Effector memory CD4-positive, alpha-beta T cell (primary cell): ENCODE measurements at places on chromosomes 3 and 15.

GRCh38 chr3:52231502-52232278, 6.2 kb upstream of the TLR9 start:
- peaks cover 28% of the 10 kb centered on the region for H3K4me1 ChIP-seq
- peaks cover 54% of the 10 kb centered on the region for H3K36me3 ChIP-seq
- peak overlapping the region; percentile 5 for H3K27ac ChIP-seq
- H3K4me3 ChIP-seq, result no peak overlapping the region
- DNase-seq, result peak; percentile 71
- no peaks in the 10 kb centered on the region for H3K27me3 ChIP-seq

- H3K4me3 ChIP-seq, result no peak overlapping the region
- DNase-seq, result no peak
- no peak overlapping the region for H3K27ac ChIP-seq
- H3K27me3 ChIP-seq, result no peaks in the 10 kb centered on the region
- H3K36me3 ChIP-seq, result no peaks in the 10 kb centered on the region
Observed at GRCh38 chr3:122766430-122766829, 27.2 kb downstream of the HSPBAP1 start.

DNA sequence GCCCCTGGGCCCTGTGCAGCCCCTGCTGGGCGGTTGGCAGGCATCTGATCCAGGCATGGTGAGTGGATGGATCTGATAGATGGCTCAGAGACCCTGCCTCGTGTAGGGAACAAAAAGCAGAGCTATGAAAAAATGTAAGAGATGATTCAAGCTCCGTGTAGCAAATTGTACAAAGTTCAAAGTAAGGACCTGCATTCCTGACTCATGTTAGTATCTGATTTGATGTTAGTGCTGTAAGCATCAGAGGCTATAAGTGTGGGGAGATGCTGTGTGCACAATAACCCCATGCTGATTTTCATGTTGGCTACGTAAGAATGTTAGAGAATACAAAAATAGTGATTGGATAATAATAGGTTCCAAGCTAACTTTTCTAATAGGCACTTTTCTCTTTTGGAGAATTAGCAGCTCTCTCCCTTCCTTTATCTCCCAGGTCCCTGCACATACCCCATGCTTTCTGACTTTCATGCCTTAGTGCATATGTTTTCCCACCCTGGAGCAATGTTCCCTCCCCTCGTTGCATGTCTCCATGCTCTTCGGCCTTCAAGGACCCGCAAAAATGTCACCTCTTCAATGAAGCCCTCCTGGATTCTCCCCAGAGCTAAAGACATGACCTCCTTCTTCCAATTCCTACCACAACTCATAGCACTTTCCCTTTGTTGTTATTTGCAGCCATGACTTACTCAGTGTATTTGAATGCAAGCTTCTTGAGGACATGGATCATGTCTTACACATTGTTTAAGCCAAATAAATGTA, 1.6 kb downstream of the CCR9 start:
- H3K4me1 ChIP-seq, result no peaks in the 10 kb centered on the region
- no peak for DNase-seq
- no peak overlapping the region for H3K27ac ChIP-seq
- H3K27me3 ChIP-seq, result no peaks in the 10 kb centered on the region

DNA sequence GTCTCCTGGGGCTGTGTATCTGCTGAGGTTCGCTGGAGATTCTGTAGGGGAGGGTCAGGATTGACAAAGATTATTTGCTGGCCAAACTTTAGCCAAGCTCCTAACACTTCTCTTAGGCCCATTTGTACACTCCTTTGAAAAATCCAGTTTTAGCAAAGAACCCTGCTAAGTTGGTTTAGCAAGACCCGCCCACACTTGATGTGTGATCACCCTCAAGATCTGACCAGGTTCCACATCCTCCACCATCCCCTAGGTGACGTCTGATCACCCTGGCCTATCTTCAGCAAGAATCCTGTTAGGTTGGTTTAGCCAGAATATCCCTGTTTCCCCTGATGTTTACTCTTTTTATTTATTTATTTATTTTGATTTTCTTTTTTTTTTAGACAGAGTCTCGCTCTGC, 14.8 kb upstream of the SLC35G2 start:
- no peak overlapping the region for H3K4me3 ChIP-seq
- H3K27ac ChIP-seq, result no peak overlapping the region
- no peaks in the 10 kb centered on the region for H3K4me1 ChIP-seq

GRCh38 chr15:73996939-73997338, 2.4 kb downstream of the PML start:
- H3K4me1 ChIP-seq, result peaks cover 37% of the 10 kb centered on the region
- peak overlapping the region; percentile 22 for H3K4me3 ChIP-seq
- H3K27ac ChIP-seq, result peak overlapping the region; percentile 91
- H3K36me3 ChIP-seq, result peaks cover 19% of the 10 kb centered on the region
- H3K27me3 ChIP-seq, result no peaks in the 10 kb centered on the region

DNA sequence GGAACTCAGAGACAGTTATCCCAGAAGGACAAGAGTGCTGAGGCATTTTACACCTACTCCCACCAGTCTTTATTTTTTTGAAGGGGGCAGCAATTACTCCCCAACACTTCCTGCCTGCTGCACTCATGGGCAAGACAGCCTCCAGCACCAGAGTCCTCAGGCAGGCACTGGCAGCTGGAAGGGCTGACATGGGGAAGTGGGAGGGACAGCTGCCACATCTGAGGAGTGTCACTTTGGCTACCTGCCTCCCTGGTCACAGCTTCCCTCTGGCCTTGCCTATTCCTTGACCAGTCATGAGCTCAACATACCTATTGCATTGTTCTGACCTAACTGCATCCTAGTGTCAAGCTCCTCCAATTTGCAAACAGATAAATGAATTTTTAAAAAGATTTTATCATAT, 10.2 kb upstream of the LACTB start:
- peaks cover 4% of the 10 kb centered on the region for H3K27me3 ChIP-seq
- H3K4me3 ChIP-seq, result no peak overlapping the region
- DNase-seq, result no peak

DNA sequence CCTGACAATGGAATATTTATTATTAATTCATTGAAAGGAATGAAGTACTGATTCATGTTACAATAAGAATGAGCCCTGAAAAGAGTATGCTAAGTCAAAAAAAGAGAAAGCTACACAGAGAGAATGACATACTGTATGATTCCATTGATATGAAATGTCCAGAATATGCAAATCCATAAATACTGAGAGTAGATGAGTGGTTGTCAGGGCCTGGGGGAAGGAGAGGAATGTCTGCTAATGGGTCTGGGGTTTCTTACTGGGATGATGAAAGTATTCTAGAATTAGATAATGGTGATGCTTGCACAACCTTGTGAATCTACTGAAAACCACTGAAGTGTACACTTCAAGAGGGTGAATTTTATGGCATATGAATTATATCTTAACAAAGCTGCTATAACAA, 79.9 kb upstream of the HACD2 start:
- H3K27ac ChIP-seq, result no peak overlapping the region
- no peak for DNase-seq
- no peaks in the 10 kb centered on the region for H3K27me3 ChIP-seq
- no peaks in the 10 kb centered on the region for H3K36me3 ChIP-seq

DNA sequence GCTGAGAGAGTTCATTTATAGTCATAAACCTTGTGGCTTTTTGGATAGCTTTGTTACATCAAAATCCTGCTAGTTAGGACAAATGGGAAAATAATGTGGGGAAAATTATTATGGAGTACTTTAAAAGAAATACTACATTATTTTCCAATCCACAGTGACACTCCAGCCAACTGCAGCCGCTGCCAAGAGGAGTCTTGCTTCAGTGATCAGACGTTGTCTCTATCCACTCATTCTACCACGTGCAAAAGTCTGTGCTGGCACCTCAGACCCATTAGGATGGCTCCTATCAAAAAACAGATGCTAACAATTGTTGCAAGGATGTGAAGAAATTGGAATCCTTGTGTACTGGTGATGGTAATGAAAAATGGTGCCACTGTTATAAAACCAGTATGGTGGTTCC, 128.6 kb upstream of the IQSEC1 start:
- peaks cover 4% of the 10 kb centered on the region for H3K4me1 ChIP-seq
- H3K4me3 ChIP-seq, result no peak overlapping the region
- no peaks in the 10 kb centered on the region for H3K36me3 ChIP-seq
- no peak for DNase-seq
- H3K27ac ChIP-seq, result no peak overlapping the region

DNA sequence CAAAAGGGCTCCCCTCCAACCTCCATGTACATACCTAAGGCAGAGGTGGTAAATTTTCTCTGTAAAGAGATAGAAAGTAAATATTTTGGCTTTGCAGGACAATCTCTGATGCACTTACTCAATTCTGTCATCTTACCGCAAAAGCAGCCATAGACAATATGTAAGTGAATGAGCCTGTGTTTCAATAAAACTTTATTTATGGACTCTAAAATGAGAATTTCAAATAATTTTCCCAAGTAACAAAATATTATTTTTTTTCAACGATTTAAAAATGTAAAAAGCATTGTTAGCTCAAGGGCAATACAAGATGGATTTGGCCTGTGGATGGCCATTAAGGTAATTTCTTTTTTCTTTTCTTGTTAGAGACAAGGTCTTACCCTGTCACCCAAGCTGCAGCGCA, 44.7 kb downstream of the SHQ1 start:
- H3K27ac ChIP-seq, result no peak overlapping the region
- H3K36me3 ChIP-seq, result no peaks in the 10 kb centered on the region
- no peak for DNase-seq
- no peak overlapping the region for H3K4me3 ChIP-seq
- no peaks in the 10 kb centered on the region for H3K4me1 ChIP-seq

GRCh38 chr15:86765281-86765680, 685.6 kb downstream of the AGBL1 start:
- no peaks in the 10 kb centered on the region for H3K4me1 ChIP-seq
- no peak for DNase-seq
- H3K36me3 ChIP-seq, result no peaks in the 10 kb centered on the region

GRCh38 chr3:141237701-141238521, 6.3 kb downstream of the PXYLP1 start:
- H3K27ac ChIP-seq, result no peak overlapping the region
- H3K4me3 ChIP-seq, result no peak overlapping the region
- H3K27me3 ChIP-seq, result no peaks in the 10 kb centered on the region
- no peak for DNase-seq
- no peaks in the 10 kb centered on the region for H3K36me3 ChIP-seq

DNA sequence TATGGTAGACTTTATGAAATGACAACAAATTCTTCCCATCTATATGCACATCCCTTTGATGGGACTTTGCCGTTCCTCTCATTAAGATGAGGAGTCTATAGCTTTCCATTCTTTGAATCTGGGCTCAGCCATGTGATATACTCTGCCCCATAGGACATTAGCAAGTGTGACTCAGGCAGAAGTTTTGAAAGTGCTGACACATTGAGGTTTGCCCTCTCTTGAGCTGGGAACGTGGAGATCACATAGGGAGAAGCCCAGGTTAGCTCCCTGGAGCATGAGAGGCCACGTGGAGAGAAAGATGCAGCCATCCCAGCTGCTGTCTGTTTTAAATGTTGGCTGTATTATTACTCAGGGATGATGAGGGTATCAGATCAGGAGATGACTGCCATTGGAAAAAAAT, 67.7 kb upstream of the OXTR start:
- H3K36me3 ChIP-seq, result no peaks in the 10 kb centered on the region
- DNase-seq, result no peak
- H3K4me1 ChIP-seq, result no peaks in the 10 kb centered on the region
- H3K27me3 ChIP-seq, result no peaks in the 10 kb centered on the region

GRCh38 chr15:39312984-39313383, 267.9 kb upstream of the THBS1 start:
- no peaks in the 10 kb centered on the region for H3K4me1 ChIP-seq
- H3K27me3 ChIP-seq, result no peaks in the 10 kb centered on the region
- no peaks in the 10 kb centered on the region for H3K36me3 ChIP-seq
- DNase-seq, result no peak
- no peak overlapping the region for H3K4me3 ChIP-seq

- no peak overlapping the region for H3K27ac ChIP-seq
- no peak for DNase-seq
- no peak overlapping the region for H3K4me3 ChIP-seq
- H3K27me3 ChIP-seq, result no peaks in the 10 kb centered on the region
- no peaks in the 10 kb centered on the region for H3K36me3 ChIP-seq
Observed at GRCh38 chr3:56123487-56123886, 344.8 kb downstream of the ERC2 start.

- H3K36me3 ChIP-seq, result no peaks in the 10 kb centered on the region
- DNase-seq, result no peak
- no peaks in the 10 kb centered on the region for H3K27me3 ChIP-seq
- no peak overlapping the region for H3K27ac ChIP-seq
- H3K4me3 ChIP-seq, result no peak overlapping the region
Observed at GRCh38 chr15:85036716-85037115, 55.1 kb downstream of the PDE8A start.

DNA sequence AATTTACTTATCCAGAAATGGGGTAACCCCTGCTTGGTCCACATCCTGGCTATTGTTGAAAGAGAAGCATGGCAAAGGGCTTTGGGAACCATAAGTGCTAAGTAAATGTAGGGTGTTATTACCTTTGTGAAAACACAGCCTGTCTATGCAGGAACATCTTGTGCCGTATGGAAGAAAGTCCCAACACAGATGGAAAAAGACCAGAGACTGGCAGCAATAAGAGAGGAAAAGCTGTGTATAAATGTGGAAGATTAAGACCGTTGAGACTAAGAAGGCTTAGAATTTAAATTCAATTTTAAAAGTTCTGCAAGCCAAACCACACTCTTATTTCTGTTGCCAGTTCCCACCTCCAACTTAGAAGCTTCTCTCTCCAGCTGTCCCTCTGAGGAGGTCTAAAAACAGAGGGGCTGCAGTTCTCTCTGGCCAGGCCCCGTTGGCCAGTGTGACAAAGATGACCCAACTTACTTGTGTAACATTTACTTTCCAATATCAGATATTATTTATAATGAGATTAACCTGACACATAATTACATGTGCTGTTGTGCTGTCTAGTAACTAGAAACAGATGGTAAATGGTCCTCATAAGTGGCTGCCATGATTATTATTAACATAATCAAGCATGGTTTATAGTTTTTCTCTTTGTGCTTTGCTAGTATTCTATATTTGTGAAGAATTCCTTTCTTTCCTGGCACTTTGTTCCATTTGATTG, 7.0 kb downstream of the MINDY4B start:
- no peaks in the 10 kb centered on the region for H3K4me1 ChIP-seq
- no peaks in the 10 kb centered on the region for H3K27me3 ChIP-seq
- H3K36me3 ChIP-seq, result no peaks in the 10 kb centered on the region
- H3K27ac ChIP-seq, result no peak overlapping the region
- no peak overlapping the region for H3K4me3 ChIP-seq

DNA sequence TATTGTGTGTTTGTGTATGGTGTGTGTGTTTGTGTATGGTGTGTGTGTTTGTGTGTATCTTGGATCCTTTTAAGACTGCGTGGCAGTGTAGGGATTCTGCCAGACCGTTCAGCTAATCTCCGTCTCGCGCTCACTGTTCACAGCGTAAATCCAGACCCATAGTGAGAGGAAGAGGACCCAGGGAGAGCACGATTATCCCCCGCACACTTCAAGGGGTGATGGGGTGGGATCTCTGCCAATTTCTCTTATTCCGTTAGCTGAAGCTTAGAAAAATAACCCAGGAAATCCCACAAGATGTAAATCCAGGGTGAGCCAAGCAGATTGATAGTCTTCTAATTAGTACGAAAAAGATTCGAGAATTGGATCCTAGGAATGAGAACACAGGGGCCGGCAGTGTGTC, 381.2 kb downstream of the GABRG3 start:
- no peaks in the 10 kb centered on the region for H3K36me3 ChIP-seq
- no peak for DNase-seq
- no peak overlapping the region for H3K27ac ChIP-seq
- no peak overlapping the region for H3K4me3 ChIP-seq

- no peak overlapping the region for H3K4me3 ChIP-seq
- no peak overlapping the region for H3K27ac ChIP-seq
- H3K4me1 ChIP-seq, result no peaks in the 10 kb centered on the region
- no peak for DNase-seq
- peaks cover 4% of the 10 kb centered on the region for H3K36me3 ChIP-seq
Observed at GRCh38 chr3:132629928-132630327, 29.7 kb downstream of the ACAD11 start.
